Esophagus mucosa (tissue), 1 donor: ENCODE measurements at places on chromosomes 5 and 9.
A peak's percentile ranks its signal among the peaks of the same experiment; 100 is the strongest.

GRCh38 chr5:10734832-10735523, 26.1 kb downstream of the DAP start:
- ATAC-seq: no peak

- ATAC-seq: peak; percentile 89
Observed at GRCh38 chr5:160508780-160509361, 87.2 kb downstream of the PTTG1 start.

- no peak for ATAC-seq
Observed at GRCh38 chr9:79645110-79645509, 73.3 kb downstream of the TLE4 start.

DNA sequence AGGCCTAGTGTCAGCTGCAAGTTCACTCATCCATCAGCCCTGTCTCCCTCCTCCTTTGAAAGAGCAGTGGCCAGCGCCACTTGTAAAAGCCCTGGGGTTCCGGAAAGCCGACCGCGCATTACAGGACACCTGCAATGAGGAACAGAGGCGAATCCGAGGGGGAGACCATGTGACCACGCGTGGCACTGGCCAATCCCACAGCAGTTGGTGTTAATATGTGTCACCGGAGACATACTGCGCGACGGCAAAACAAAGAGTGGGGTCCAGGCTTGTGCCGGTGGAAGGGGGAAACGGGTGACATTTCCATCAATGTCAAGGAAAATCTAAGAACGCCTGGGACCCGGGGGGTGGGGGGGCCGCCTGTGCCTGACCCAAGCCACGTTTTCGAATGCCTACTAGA, 480.8 kb downstream of the SPATA31A7 start:
- no peak for ATAC-seq

GRCh38 chr9:3909966-3910650, 384.3 kb upstream of the RFX3 start:
- ATAC-seq: no peak

DNA sequence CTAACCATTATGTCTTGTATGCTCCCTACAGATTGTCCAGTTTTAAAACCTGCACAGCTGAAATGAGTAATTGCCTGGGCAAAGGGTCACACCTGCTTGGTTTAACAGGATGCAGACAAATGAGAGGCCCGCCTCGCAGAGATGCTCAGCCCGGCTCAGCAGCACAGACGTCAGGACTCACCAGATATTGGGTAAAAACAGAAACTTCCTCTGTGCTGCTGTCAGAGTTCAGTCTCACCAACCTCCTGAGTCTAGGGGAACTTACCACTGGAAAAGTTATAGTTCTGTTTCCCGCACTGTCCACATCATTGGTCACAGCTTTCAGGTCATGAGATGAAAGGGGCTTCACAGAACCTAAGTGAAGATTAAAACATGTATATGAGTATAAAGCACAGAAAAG, 152.5 kb downstream of the ESM1 start:
- no peak for ATAC-seq

- ATAC-seq: no peak
Observed at GRCh38 chr9:32703635-32704034, 68.2 kb upstream of the TAF1L start.

- ATAC-seq: peak; percentile 73
Observed at GRCh38 chr5:168706655-168707069, 127.5 kb upstream of the PANK3 start.

DNA sequence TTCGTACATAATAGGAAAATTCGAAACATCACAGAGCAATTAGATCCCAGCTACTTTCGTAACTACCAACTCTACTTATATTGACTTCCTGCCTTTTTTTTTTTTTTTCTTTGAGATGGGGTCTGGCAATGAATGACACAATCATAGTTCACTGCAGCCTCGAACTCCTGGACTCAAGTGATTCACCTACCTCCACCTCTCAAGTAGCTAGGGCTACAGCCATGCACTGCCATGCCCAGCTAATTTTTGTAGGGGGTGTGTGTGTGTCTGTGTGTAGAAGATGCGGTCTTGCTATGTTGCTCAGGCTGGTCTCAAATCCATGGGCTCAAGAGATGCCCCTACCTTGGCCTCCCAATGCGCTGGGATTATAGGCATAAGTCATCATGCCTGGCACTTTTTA, 5.8 kb upstream of the PAIP2 start:
- ATAC-seq: no peak

- no peak for ATAC-seq
Observed at GRCh38 chr9:111838439-111838838, 43.7 kb upstream of the SHOC1 start.

DNA sequence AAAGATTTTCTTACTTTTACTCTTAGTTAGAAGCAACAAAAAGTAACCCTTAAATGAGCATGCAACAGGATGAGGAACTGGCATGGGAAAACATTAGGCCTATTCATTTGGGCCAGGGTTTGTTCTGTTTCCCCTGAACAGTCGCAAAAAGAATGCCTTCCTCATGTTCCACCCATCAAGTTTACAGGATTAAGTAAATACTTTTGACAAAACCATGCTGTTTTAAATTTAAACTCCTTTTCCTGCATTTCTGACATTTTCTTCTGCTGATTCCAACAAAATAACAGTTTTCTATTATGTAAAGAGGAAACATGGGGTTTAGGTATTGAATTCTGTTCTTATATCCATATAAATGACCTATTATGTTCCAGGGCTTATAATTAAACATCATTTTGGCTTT, 236.6 kb upstream of the ACTBL2 start:
- no peak for ATAC-seq

DNA sequence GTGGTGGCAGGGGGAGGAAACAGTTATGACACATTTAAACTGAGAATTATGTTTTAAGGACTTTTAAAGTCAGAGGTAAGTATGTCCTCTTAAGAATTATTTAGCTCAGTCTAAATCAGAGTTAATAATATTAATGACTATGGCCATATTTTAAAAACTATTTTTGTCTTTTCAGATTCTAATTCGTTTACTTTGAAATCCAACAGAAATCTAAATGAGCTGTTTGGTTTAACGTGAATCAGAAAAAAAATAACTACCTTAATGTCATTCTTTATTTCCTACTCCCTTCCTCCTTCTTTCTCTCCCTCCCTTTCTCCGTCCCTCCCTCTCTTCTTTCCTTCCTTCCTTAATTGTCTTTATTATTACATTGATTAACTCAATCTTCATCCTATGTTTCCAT, 14.7 kb downstream of the C1QTNF3 start:
- no peak for ATAC-seq

- peak; percentile 62 for ATAC-seq
Observed at GRCh38 chr9:69919461-69920061, 98.9 kb downstream of the CFAP95 start.

DNA sequence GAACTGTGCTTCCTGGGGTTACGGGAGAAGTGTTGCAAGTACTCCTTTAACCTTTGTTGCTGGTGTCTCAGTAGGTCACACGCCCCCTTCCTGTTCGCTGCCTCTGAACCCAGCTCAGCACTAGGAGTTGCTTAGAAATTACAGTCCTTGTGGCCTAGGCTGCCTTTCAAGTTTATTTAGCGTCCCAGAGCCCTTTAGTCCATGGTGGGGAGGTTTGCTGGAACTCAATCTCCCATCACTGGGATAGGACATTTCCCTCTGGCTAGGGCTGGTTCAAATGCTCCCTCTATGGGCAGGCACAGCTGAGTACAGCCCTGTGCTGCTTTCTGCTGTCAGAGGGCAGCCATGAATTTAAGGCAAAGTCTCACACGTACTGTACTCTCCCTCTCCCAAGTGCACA, 4.7 kb downstream of the IFNA8 start:
- no peak for ATAC-seq

DNA sequence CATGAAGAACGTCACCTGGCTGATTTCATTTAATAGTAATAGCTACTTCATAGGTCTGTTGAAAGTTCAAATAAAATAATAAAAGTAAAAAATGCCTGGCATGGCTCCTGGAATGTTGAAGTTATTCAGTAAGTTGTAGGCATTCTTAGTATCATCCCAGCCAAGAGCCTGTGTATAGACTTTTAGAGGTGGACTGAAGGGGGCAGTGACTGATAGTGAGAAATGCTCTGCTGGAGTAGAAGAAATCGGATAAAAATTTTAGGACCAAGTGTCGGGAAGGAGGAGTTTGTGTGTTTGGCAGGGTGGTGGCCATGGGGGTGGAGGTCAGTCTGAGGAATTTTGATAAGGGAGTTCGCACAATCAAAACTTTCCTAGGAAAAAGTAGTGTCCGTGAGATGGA, 3.6 kb downstream of the ZFP2 start:
- no peak for ATAC-seq

- no peak for ATAC-seq
Observed at GRCh38 chr9:127273326-127273725, 8.8 kb downstream of the GARNL3 start.

DNA sequence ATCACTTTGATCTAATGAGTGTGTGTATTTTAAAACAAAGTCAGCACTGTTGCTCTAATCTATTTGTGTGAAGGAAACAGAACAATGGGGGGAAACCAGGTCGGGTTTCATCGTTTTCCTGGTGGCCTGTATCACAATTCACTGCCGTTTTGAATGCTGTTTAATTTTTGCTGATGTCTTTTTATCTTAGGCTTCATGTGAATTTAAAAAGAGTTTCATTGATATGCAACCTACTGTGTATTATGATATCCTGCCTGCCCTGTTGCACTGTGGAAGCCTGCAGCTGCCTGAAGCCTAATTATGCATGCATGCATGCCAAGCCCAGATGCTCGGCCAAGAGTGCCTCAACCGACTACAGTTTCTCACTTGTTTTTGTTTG, 307.5 kb downstream of the ZNF608 start:
- ATAC-seq: no peak

- no peak for ATAC-seq
Observed at GRCh38 chr9:136089697-136090045, 5.4 kb downstream of the NACC2 start.

- peak; percentile 75 for ATAC-seq
Observed at GRCh38 chr9:130172161-130172857, at the start of gene NCS1. TSS of gene NCS1 (plus strand) at chr9:130172404. CDS start at chr9:130172664, 260 bp downstream.

GRCh38 chr9:131495785-131496184, 6.9 kb upstream of the POMT1 start:
- ATAC-seq: no peak

- peak; percentile 73 for ATAC-seq
Observed at GRCh38 chr5:177071666-177072385, 14.9 kb upstream of the FGFR4 start.

DNA sequence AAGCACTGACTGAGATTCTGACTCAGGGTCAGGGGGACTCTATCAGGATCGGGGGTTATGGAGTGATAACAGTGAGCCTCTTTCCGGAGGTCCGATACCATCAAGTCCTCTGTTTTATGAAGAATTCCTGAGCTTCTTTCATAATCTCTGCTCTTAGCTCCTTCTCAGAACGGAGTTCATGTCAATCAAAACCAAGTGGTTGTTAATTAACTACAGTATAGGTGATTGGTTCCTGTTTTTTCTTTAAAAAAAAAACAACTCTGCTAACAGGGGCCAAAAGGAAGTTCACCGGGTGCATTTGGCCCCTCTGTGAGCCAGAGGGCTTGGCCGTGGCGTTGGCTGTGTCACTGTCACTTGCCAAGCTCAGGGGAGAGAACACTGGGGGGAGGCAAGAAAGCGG, 4.0 kb downstream of the GFI1B start:
- no peak for ATAC-seq

GRCh38 chr9:24793787-24794186, 248.1 kb upstream of the IZUMO3 start:
- ATAC-seq: no peak

GRCh38 chr5:145984072-145984471, 47.7 kb downstream of the SH3RF2 start:
- ATAC-seq: peak; percentile 78

GRCh38 chr5:32791536-32792243, 80.6 kb downstream of the NPR3 start:
- ATAC-seq: no peak

DNA sequence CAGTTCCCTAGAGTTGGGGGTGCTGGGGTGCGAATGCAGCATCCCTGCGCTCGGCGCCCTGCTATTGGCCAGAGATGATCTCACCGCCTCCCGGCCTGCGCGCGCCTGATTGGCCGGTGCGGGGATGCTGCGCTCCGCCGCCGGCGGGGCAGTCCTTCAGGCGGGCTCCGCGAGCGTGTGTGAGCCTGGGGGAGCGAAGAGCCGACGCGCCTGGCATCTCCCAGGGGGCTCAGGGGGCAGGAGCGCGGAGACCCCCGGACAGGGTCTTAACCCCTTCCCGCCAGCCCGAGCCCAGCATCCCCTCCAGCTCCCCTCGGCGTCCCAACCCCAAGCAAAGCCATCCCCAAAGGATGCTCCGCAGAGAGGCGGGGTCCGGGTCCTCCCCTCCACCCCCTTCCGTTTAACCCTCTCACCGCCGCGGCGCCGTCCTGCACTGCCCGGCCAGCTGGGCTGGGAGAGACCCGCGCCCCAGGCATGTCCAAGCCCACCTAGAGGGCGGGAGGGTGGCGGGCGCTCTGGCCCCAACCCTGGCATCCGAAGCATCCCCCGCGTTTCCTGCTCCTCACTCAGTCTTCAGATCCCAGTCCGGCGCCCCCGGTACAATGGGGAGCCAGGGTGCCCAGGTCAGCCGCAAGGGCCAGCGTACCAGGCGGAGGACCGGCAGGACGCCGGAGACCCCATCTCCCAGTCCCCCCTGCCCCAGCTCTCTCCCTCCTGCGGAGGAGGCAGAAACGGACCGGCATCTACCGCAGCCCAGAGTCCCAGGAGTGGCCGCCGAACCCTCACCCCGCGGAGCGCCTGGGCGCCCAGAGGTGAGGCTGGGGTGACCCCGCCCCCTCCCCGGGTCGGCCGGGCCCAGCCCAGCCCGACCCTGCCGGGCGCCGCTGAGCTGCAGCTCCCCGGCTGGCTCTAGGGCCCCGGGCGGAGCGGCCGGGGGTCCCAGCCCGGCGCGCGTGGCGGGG, 19.3 kb upstream of the TOR2A start:
- peak; percentile 25 for ATAC-seq

- no peak for ATAC-seq
Observed at GRCh38 chr5:13975246-13975645, 30.8 kb upstream of the DNAH5 start.

- peak; percentile 2 for ATAC-seq
Observed at GRCh38 chr9:130171226-130172148, 717 bp upstream of the NCS1 start.

- ATAC-seq: no peak
Observed at GRCh38 chr9:6646293-6646636, 736 bp upstream of the GLDC start.

GRCh38 chr5:124581738-124582560, 164.5 kb downstream of the ZNF608 start:
- ATAC-seq: no peak

DNA sequence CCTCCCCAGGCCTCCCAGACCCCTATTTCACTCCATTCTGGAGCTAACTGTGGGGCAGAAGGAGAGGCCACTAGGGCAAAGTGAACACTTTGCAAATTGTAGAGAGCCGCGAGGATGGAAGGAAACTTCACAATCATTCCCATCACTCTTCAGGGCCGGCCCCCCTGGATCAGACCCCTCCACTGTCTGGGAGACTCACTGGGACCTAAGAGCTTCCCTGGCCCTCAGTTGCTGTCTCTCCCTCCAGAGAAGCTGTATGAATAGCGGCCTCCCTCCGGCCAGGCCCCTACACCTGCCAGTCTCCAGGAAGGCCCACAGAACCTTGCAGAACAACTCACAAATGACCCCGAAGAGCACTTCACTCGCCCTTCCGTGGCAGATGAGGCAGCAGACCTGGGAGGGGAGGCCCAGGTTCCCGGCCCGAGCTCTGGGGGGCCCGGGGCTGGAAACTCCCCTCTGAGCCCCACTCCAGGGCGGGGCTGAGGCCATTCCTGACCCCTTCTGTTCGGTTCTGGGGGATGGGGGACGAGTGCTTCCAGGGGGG, 141.9 kb upstream of the IER5L start:
- ATAC-seq: no peak
